HCEC 1CT (cell line): ENCODE measurements at places on chromosomes 6 and 20.
A peak's percentile ranks its signal among the peaks of the same experiment; 100 is the strongest.

DNA sequence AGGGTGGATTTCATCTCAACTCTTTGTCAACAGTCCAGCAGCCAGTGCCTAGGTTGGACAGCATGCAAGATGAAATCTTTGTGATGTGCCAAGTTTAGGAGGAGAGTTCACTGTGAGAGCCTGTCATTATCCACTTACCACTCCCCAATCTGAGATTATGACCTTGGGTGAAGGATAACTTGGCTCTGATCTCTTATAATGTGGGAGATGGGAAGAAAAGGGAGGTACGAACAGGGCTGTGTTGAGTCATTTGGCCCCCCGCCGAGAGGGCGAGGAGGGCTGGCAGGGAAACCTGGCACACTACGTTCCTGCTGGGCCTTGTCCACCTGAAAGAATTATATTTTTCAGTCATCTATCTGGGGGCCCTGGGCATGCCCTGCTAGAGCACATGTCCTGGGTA lies 35.8 kb downstream of the LAMA4 start:
- DNase-seq, result no peak

DNA sequence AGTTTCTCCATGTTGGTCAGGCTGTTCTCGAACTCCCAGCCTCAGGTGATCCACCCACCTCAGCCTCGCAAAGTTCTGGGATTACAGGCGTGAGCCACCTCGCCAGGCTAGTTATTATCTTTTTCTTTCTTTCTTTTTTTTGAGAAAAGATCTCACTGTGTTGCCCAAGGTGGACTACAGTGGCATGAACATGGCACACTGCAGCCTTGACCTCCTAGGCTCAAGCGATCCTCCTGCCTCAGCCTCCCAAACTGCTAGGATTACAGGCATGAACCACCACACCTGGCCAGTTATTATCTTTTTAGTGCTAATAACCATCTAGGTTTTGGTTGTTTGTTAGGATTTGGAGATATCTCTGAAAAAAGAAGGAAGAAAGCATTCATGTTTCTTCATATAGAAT lies 35.8 kb upstream of the ZNF217 start:
- DNase-seq, result no peak

DNA sequence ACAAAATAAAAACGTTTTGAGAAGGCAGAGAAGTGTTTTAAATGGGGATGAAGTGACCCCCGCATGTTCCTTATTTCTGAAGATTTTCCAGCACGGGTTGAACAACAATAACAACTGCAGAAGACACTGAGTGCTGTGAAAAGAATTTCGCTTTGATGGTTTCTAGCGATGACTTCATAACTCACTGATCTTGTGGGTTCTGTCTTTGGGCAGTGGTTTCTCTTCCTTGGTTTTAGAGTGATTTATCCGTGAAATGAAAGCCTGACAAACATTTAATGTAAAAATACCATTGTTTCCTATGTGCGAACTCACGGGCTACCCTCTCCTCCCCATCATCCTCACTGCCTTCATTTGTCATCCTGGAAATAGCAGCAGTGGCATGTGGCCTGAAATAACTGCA lies 793.9 kb downstream of the QKI start:
- no peak for DNase-seq

DNA sequence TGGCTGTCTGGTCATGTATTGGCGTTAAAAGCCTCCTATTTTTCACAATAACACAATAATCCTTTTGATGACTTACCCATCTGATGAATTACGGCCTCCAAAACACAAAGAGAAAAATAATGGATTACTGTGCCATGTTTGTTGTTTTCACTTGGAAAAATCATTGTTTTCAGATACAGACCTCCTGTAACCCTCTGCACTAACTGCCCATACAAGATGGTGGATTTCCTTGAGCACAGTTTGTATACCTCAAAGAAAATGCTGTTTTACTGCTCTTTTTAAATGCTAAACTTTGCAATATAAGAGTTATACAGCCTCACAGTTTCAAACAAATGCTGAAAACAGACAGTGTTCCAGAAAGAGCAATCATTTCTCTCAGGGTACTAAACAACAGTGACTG lies 61.0 kb downstream of the SMLR1 start:
- DNase-seq, result no peak

DNA sequence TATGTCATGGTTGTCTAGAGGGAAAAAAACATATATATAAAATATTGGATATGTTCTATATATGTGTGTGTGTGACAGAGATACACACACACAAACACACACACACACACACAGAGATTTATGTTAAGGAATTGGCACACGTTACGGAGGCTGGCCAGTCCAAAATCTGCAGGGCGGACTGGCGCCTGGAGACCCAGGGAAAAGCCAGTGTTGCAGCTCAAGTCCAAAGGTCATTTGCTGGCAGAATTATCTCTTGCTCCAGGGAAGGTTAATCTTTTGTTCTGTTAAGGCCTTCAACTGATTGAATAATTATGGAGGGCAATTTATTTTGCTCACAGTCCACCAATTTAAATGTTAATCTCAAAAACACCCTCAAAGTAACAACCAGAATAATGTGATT lies 37.5 kb upstream of the PDE7B start:
- no peak for DNase-seq

- no peak for DNase-seq
Observed at GRCh38 chr6:33654831-33655554, 33.9 kb downstream of the ITPR3 start.

GRCh38 chr20:32877507-32877906 lies 18.8 kb downstream of the EFCAB8 start:
- peak; percentile 12 for DNase-seq

GRCh38 chr6:37551867-37552266 lies 52.2 kb upstream of the CCDC167 start:
- DNase-seq, result no peak

GRCh38 chr20:20624914-20625313 lies 87.5 kb downstream of the RALGAPA2 start:
- no peak for DNase-seq

DNA sequence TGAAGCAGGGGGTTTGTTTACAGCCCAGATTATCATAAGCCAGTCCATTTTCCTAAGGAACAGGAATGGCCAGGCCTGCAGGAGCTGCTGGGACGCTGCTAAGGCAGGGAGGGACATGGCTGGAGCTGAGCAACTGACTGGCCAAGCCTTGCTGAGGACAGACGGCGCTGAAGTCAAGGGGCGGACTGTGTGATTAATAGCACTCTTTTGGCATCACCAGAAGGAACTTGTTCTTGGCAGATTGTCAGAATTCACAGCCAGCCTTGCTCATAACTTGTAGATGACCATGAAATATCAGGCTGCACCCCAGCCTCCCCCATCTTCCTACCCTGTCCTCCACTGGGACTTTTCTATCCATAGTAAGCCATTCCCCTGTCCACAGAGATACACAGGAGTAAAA lies 218.8 kb upstream of the RNF24 start:
- peak; percentile 95 for DNase-seq

GRCh38 chr6:109379711-109380110 lies 2.6 kb downstream of the CD164 start:
- peak; percentile 34 for DNase-seq

GRCh38 chr20:34575271-34575670 lies 16.8 kb downstream of the MAP1LC3A start:
- no peak for DNase-seq

- DNase-seq, result no peak
Observed at GRCh38 chr20:16904751-16905150, 156.6 kb downstream of the OTOR start.

DNA sequence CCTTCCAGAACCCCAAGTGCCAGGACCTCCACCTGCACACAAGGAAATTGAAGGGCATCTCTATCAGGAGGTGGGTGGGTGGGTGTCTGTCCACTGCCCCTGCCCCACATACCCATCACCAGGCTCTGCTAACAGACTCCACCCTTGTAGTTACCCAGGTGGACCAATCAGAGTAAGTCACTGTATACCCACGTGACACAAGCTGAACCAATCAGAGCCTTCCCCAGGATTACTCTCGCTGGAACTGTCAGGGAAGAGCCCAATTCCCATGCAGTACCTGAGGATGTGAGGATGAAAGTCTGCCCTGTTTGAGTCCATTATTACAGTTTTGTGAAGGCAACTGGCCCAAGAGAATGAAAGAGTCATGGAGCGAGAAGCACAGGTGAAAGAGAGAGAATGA lies 4.2 kb downstream of the OCSTAMP start:
- no peak for DNase-seq

DNA sequence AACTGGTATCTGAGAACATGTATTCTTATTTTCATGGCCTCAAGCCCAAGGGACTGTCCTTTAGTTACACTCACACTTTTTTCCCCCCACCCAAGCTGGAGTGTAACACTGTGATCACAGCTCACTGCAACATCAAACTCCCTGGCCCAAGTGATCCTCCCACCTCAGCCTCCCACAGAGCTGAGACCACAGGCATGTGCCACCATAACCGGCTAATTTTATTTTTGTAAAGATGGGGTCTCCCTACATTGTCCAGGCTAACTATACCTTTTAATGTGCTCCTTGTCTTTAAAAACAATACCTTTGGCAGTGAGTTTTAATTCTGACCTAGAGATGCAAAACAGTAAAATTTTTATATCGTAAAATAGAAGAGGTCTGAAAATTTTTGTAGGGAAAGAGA lies 48.2 kb upstream of the FAM83C start:
- no peak for DNase-seq

GRCh38 chr20:2455771-2456497 lies 14.7 kb downstream of the SNRPB start:
- no peak for DNase-seq

DNA sequence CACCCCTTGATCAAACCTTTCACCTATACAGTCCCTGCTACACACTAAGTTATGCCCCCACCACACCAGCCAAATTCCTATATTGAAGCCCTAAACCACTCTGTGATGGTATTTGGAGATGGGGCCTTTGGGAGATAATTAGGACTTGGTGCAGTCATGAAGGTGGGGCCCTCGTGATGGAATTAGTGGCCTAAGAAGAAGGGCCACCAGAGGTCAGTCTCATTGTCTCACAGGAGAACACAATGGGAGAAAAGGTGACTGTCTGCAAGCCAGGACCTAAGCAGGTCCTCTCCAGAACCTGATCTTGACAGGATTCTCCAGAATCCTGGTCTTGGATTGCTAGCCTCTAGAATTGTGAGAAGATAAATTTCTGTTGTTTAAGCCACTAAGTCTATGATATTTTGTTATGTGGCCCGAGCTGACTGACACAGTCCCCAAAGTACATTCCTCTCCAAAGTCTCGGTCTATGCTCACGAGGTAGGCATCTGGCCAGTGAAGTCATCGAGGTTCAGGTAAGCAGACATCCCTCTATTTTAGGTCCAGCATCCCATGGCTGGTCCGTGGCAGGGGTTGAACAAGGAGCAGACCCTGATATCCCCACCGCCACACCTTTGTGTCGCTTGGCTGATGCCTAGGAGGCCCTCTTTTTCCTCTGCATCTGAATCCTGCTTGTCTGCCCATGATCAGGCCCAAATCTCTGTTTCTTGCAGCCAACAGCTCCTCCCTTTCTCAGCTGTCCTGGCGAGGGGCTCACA lies 138.9 kb downstream of the NFATC2 start:
- no peak for DNase-seq

DNA sequence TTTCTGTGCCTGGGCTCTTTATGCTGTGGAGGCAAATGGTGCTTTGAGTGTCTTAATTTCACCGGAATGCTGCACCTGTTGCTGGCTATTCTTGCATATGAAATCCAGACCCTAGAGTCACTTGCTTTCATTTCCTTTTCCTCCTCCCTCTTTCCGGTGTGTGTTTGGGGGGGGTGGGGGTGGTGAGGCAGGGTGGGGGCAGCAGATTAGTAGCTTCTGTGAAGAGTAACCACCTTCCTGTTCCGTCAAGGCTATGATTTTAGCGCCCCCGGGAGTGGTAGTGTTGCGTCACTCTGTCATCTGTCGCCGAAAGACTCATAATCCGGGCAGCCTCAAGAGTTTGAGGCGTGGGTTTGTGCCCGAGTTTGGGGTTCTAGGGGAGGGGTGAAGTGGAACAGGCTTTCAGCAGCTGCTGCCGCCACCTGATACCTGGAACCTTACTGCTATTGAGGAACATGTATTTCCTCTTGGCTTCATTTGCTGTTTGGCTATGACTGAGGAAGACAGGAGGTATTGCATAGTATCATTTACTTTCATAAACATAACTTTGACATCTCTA lies 49.1 kb downstream of the UTRN start:
- DNase-seq, result no peak

DNA sequence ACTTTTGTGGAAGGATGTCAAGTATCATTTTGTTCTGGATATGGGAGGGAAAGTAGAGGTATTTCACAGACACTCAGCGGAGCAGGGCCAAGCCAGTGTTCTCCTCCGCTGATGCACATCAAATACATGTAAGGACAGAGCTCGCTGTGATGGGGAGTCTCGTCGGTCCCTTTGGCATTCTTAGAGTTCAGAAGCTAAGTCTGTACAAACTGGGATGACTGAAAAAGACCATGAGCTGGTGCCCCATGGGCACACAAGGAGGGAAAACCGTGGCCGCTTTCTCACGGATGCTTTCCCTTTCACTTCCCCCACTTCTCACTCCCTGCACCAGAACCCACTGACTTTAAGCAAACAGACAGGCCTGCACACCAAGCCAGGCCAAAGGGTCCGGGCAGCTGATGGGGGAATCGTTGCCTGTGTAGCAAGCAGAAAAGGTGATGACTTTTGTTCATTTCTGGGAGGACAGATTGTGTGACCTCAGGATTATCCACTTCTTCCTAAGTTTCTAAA lies 27.7 kb upstream of the MPC1 start:
- DNase-seq, result no peak

GRCh38 chr6:45965792-45966191 lies 49.9 kb downstream of the CLIC5 start:
- peak; percentile 61 for DNase-seq

DNA sequence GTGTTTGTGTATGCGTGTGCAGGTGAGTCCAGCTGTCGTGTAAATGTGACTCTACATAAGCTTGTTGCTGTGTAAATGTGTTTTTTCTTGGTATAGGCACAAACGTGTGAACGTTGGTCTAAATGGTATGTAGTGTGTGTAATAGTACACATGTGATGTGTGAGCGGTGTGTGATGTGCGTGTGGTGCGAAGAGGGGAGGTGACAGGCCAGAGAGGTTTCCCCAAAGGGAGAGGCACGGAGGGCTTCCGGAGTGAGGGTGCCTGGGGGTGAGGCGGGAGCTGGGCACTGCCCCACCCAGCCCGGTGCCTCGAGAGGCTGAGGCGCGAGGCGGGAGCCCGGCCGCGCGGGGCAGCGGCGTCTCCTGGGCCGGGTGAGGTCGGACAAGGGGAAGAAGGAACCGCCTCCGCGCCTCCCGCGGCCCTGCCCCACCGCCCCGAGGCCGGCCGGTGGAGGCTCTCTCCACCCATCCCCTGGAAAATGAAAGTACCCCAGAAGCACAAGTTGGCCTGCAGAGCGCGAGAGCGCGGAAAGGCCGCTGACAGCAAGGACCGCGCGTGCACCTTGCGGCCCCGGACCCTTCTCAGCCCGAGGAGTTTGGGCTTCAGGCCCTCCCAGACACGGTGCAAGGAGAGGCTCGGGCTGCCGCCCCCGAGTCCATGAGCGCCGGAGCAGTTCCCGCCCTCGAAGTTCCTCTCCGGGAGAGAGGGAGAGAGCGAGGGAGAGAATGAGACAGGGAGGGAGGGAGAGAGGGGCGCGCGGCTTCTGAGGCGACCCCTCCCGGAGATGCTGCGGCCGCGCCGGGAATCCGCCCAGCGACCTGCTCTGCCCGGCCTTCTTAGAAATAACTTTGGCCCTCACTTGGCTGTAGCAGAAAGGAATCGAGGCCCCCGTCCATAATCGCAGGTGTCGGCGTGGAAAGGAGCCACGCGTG lies 43.2 kb upstream of the OSTM1 start:
- DNase-seq, result no peak
